H1 (cell line): ENCODE measurements at places on chromosomes 5 and 9. TPM values are rescaled to one million over a fixed set of nuclear protein-coding genes. Genes with fewer than 3 reads are reported as not detected.

The SLC25A2 gene
- not detected in 2 replicates for total RNA-seq

The CCDC183 gene
- total RNA-seq = 0.78 and 1.6 TPM in 2 replicates

DNA sequence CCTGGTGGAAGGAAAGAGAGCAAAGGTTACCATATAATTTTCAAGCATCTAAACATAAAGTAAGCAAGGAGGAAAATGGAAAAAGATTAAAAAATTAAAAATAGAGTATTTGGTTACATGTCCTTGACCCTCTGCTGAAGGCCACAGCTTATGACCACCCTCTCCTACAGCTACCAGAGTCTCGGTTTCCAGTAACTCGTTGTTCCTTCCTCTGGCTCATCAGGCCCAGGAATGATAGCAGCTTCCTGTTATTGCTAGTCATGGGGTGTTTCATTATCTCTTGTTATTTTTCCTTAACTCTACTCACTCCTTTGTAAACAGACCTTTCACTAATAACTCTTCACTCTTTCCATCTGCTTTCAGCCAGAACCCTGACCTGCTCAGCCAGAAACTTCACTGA lies 102.2 kb downstream of the YTHDC2 start:
- H3K4me1 ChIP-seq = peaks cover 3% of the 10 kb centered on the region; the same call in 1 of the 2 replicates
- no peaks in the 10 kb centered on the region for H3K36me3 ChIP-seq
- H3K27me3 ChIP-seq = no peaks in the 10 kb centered on the region
- H3K4me3 ChIP-seq = no peak overlapping the region
- DNase-seq = no peak

DNA sequence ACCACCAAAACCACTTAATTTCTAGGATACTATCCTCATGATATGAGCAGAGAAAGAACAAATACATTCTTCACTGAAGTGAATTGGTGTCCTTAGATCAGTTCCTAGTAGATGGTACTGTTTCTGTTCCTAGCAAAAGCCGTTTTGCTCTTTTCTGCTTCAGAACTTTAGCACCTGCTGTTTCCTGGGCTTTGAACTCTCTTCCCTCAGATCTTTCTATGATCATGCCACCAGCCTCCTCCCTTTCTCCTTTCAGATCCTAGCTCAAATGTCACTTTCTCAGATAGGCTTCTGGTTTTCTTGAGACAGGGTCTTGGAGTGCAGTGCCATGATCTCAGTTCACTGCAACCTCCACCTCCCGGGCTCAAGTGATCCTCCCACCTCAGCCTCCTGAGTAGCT lies 118.0 kb downstream of the EGFLAM start:
- H3K27ac ChIP-seq = no peak overlapping the region
- DNase-seq = no peak
- no peaks in the 10 kb centered on the region for H3K36me3 ChIP-seq
- H3K4me3 ChIP-seq = no peak overlapping the region
- no peaks in the 10 kb centered on the region for H3K4me1 ChIP-seq
- 0 out of 2 replicates have a peak, but pooled peaks cover 3% of the 10 kb centered on the region for H3K27me3 ChIP-seq

The TMEM215 gene
- total RNA-seq = 0.36 and 0.67 TPM in 2 replicates

- no peak overlapping the region for H3K27ac ChIP-seq
- H3K4me1 ChIP-seq = peaks cover 27% of the 10 kb centered on the region
- no peak for DNase-seq
- H3K4me3 ChIP-seq = no peak overlapping the region
- no peaks in the 10 kb centered on the region for H3K36me3 ChIP-seq
Measured at GRCh38 chr5:172868924-172869591, 35.0 kb downstream of the ERGIC1 start.

DNA sequence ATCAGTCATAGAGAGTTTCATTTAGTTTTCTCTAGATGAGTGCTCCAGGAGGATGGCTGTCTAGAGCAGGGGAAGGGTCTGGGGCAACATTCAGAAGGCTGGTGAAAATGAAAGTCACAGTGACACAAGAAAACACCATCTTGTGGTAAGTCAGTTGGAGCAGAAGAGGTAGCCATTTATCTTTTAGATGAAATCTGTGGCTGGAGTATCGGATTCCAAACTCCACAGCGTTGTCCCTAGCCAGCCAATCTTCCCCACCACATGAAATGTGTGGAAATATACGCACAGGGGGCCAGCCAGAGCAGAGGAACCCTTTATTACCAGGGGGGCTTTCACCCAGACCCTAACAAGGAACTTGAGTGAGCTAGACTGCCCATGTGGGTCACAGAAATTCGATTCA lies 15.9 kb upstream of the TNFAIP8 start:
- H3K36me3 ChIP-seq = no peaks in the 10 kb centered on the region
- no peak overlapping the region for H3K4me3 ChIP-seq
- no peak for DNase-seq
- H3K4me1 ChIP-seq = no peaks in the 10 kb centered on the region; the same call in 1 of the 2 replicates
- no peaks in the 10 kb centered on the region for H3K27me3 ChIP-seq

DNA sequence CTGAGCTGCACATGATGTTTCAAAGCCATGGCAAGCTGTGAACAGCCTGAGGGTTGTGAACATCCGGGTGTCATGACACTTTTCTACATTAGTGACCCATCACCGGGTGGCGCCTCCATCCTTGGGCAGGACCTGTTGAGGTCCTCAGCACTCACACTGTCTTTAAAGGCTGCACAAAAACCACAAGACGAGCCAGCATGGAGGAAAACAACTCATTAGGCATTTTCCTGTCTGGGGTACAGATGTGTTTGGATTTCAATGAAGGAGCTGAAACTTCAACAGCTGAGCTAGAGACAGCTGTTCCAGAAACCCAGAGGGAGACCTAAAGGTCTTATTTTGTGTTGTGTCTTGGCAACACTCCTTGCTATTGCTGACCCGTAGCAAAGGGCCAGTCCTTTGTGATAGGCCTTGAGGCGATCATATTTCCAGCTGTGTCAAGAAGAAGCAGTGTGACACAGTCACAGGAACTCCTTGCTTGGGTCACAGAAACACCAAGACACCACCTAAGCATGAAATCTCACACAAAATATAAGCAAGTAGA lies 151.8 kb upstream of the VLDLR start:
- DNase-seq = no peak
- H3K27ac ChIP-seq = no peak overlapping the region
- no peaks in the 10 kb centered on the region for H3K4me1 ChIP-seq
- no peaks in the 10 kb centered on the region for H3K36me3 ChIP-seq
- H3K4me3 ChIP-seq = no peak overlapping the region
- H3K27me3 ChIP-seq = no peaks in the 10 kb centered on the region

DNA sequence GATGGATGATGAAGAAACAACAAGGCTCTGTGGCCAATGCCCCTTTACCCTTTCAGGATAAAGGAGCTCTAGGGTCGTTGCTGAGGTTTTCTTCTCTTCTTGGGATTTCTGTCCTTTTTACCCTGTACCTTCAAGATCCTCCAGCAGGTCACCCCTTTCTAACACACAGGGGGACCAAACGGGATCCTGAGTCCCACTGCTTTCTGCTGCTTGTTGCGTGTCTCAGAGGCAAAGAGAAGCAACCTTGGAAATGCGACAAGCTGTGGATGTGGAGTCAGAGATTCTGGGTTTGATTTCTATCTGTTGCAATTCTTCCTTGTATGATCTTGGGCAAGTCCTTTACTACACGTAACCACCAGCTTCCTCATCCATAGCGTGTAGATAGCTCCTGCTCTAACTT lies 20.5 kb downstream of the GLRA1 start:
- no peak overlapping the region for H3K27ac ChIP-seq
- DNase-seq = no peak
- peaks cover 11% of the 10 kb centered on the region for H3K4me1 ChIP-seq
- H3K36me3 ChIP-seq = no peaks in the 10 kb centered on the region
